ENCODE measurements at places on chromosomes 1 and 21. TPM values are rescaled to one million over a fixed set of nuclear protein-coding genes. Genes with fewer than 3 reads are reported as not detected.

DNA sequence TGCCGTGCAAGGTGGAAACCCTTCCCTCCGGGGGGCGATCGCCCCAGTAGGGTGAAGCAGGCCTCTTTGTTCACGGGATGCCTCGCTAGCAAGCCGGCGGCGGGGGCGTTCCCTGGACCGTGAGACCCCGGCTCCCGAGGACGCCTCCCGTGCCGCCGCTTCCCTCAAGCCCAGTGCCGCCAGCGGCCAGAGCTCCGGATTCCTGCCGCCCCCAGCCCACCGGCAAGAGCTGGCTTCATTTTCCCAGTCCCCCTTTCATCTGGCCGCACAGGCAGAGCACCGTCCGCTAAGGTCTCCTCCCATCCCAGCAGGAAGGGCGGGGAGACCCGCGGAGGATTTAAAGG, 16.3 kb downstream of the IER5 start:
- H3K27ac ChIP-seq: peak overlapping the region; percentile 90
- H3K36me3 ChIP-seq: no peaks in the 10 kb centered on the region
- DNase-seq: no peak
- H3K4me3 ChIP-seq: peak overlapping the region; percentile 44
- no peaks in the 10 kb centered on the region for H3K27me3 ChIP-seq

GRCh38 chr1:40096646-40096976, 441 bp downstream of the PPT1 start:
- peaks cover 3% of the 10 kb centered on the region for H3K36me3 ChIP-seq
- no peak for DNase-seq
- peaks cover 4% of the 10 kb centered on the region for H3K27me3 ChIP-seq
- H3K4me1 ChIP-seq: peaks cover 14% of the 10 kb centered on the region
- peak overlapping the region; percentile 75 for H3K4me3 ChIP-seq

GRCh38 chr1:151668090-151668489, 48.5 kb downstream of the CELF3 start:
- no peaks in the 10 kb centered on the region for H3K4me1 ChIP-seq
- H3K27me3 ChIP-seq: no peaks in the 10 kb centered on the region
- H3K27ac ChIP-seq: no peak overlapping the region

- H3K27me3 ChIP-seq: no peaks in the 10 kb centered on the region
- H3K4me3 ChIP-seq: no peak overlapping the region
- H3K36me3 ChIP-seq: no peaks in the 10 kb centered on the region
These were observed 145.7 kb upstream of the TMEM51 start for GRCh38 chr1:15007842-15008241.

DNA sequence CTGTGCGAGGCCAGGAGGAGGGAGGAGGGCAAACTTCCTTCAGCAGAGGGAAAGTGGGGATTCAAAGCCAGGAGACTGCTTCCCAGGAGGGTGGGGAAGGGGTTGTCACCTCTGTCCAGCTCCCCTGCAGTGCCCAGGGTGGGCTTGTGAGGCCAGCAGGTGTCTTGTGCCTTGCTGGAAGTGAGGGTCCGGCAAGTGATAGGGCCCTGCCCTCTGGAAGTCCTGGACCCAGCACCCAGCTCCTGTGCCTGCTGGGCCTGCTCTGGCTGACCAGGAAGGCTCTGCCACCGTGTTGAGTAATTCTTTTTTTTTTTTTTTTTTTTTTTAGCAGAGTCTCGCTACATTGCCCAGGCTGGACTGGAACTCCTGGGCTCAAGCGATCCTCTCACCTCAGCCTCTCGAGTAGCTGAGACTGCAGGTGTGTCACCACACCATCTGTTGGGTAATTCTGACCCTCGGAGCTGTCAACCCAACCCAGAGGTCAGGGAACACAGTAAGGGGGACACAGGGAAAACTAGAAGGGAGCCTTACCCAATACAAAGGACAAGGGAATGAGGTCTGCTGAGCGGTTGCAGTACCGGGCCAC, 1.0 kb downstream of the BEST4 start:
- no peak overlapping the region for H3K27ac ChIP-seq
- H3K36me3 ChIP-seq: no peaks in the 10 kb centered on the region
- DNase-seq: no peak
- H3K4me3 ChIP-seq: no peak overlapping the region
- H3K4me1 ChIP-seq: peaks cover 10% of the 10 kb centered on the region

- no peak for DNase-seq
- H3K4me3 ChIP-seq: no peak overlapping the region
- H3K27me3 ChIP-seq: no peaks in the 10 kb centered on the region
- no peak overlapping the region for H3K27ac ChIP-seq
These were observed 140.7 kb upstream of the FAM78B start for GRCh38 chr1:166307261-166308188.

DNA sequence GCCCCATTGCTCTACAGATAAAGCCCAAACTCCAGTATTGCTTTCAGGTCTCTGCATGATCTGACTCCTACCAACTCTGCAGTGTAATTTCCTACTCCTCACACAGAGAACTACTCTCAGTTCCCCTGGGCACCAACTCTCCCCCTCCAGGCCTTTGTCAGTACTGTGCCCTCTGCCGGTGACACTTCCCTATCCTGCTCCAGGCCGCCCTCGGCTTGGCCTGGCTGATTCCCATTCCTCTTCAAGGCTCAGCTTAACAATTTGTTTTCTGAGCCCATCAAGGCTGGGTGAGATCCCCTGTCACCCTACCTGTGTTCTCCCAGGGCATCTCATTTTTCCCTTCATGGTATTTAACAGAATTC, 2.6 kb downstream of the SLAMF8 start:
- H3K27ac ChIP-seq: no peak overlapping the region
- H3K4me1 ChIP-seq: no peaks in the 10 kb centered on the region
- DNase-seq: peak; percentile 20
- no peak overlapping the region for H3K4me3 ChIP-seq

DNA sequence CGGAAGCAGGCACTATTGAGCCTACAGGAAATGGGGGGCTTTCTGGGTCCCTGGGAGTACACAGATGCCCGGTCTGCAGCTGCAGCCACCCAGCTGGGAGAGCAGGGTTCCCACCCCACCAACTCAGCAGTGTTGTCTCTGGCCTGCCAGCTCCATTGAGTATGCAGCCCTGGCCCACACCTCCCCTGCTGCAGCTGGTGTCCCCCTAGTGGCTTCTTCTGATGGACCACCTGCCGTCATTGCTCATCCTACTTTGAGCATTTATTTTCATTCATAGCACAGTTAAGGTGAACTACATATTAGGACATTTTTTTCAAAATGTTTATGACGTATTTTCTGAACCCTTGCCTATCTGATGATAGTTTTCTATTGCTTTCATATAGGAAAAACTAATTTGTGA, 189.8 kb upstream of the LYPLAL1 start:
- peak; percentile 10 for DNase-seq
- no peak overlapping the region for H3K27ac ChIP-seq
- no peak overlapping the region for H3K4me3 ChIP-seq
- H3K4me1 ChIP-seq: no peaks in the 10 kb centered on the region
- H3K36me3 ChIP-seq: no peaks in the 10 kb centered on the region

- no peak overlapping the region for H3K4me3 ChIP-seq
- H3K4me1 ChIP-seq: no peaks in the 10 kb centered on the region
- no peak overlapping the region for H3K27ac ChIP-seq
- H3K27me3 ChIP-seq: peaks cover 3% of the 10 kb centered on the region
- no peaks in the 10 kb centered on the region for H3K36me3 ChIP-seq
- no peak for DNase-seq
These were observed 14.5 kb upstream of the CBR3 start for GRCh38 chr21:36120304-36120888.

DNA sequence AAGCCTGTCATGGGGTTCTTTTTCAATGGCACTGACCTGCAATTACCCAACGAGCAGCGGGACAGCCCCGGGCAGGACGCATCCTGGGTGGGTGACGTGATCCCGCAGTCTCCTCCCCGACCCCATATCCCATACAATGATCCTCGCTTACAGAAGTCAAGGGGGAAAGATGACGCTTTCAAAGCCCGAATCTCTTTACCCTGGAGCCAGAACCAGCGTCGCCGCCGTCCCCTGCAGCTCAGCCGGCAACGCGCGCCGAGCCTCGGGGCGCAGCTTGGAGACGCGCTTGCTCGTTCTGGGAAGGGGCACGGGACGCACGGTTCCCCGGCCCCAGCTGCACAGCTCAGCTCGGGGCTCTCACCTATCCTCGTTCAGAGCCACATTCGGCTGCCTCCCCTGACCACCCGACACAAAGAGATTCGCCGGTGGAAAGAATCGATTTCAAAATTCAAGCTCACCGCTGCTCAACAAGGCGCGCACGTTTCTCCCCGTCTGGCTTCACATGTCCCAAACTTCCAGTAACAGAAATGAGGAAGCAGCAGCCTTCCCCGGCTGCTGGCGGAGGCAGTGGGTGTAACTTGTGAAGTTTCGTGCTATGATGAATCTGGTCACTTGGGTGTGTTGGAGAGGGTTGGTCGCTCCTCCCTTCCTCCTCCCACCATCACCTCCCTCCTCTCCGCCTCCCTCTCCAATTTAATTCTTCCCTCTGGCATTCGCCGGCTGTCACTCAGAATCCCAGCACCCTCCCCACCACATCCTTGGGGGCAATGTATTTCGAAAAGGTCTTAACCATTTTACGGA, at the start of gene TIAM1:
Gene TIAM1, minus strand, starts transcription at position 582 of the 801 bp plus-strand sequence. CDS start 77,289 bp downstream, outside the sequence.
- H3K4me1 ChIP-seq: no peaks in the 10 kb centered on the region
- no peak within 1 kb of the TSS for H3K4me3 ChIP-seq
- DNase-seq: no peak
- no peak within 1 kb of the TSS for H3K27ac ChIP-seq
- H3K27me3 ChIP-seq: peaks cover 37% of the 10 kb centered on the region

DNA sequence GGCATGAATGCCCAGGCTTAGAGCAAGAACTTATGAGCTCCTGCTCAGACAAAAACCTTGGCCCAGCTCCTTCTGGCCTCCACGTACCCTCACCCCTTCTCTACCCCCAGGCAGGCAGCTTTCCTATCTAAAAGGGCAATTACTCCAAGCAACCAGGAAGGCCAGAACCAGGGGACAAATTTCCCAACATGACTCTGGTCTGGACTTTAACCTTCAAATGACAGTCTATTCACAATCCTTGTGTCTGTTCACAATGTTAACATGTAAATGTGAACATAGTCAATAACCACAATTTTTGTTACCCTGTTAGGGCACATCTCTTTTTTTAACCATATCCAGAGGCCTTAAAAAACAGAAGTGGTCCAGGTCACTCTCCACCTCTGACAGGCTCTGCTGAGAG, 64.4 kb upstream of the LAPTM5 start:
- H3K4me3 ChIP-seq: no peak overlapping the region
- H3K27me3 ChIP-seq: peaks cover 10% of the 10 kb centered on the region
- H3K4me1 ChIP-seq: peaks cover 10% of the 10 kb centered on the region
- H3K36me3 ChIP-seq: no peaks in the 10 kb centered on the region

Gene BRDT
- total RNA-seq: not detected

Gene KNCN
- not detected for total RNA-seq

Gene C1orf146
- total RNA-seq: not detected

Gene C8B
- not detected for total RNA-seq

Data from endothelial cell of umbilical vein (primary cell).